A549 treated with AZD2906 at 1 μM for 4 hours (cell line): ENCODE measurements at places on chromosomes 2 and 18. TPM values are rescaled to one million over a fixed set of nuclear protein-coding genes. Genes with fewer than 3 reads are reported as not detected.

DSEL gene
- 0.34 to 0.51 TPM (median 0.40 TPM) in 5 replicates for total RNA-seq

CPLX4 gene
- not detected in 5 replicates for total RNA-seq

PCARE gene
- not detected in 5 replicates for total RNA-seq

POTEI gene
- 0.01 TPM in 1 of 5 replicates, not detected in the others for total RNA-seq

ABCG8 gene
- not detected in 5 replicates for total RNA-seq

GPR17 gene
- 0.07 to 0.13 TPM (median 0.10 TPM) in 3 of 5 replicates, not detected in the others for total RNA-seq

SLC66A3 gene
- 33.8 to 39.9 TPM (median 36.7 TPM) in 5 replicates for total RNA-seq

GPN1 gene
- total RNA-seq: 54.7 to 64.0 TPM (median 56.6 TPM) in 5 replicates

UGT1A4 gene
- 0.06 to 0.11 TPM (median 0.06 TPM) in 3 of 5 replicates, not detected in the others for total RNA-seq

HNRNPA3 gene
- 333 to 366 TPM (median 351 TPM) in 5 replicates for total RNA-seq

MGAT4A gene
- 1.9 to 3.0 TPM (median 2.6 TPM) in 5 replicates for total RNA-seq

CCDC85A gene
- total RNA-seq: 0.31 to 0.46 TPM (median 0.35 TPM) in 5 replicates

MYO5B gene
- total RNA-seq: 6.7 to 8.7 TPM (median 8.0 TPM) in 5 replicates

RFTN2 gene
- 0.06 to 0.13 TPM in 2 of 5 replicates, not detected in the others for total RNA-seq
